Hair follicle dermal papilla cell (primary cell): ENCODE measurements at places on chromosomes 7 and 10. TPM values are rescaled to one million over a fixed set of nuclear protein-coding genes. Genes with fewer than 3 reads are reported as not detected.

The OR13A1 gene
- not detected in 2 replicates for total RNA-seq

The AASS gene
- total RNA-seq, result 24.4 and 27.7 TPM in 2 replicates

The SAMD9L gene
- total RNA-seq, result 26.8 and 39.3 TPM in 2 replicates

The SLC26A3 gene
- not detected in 2 replicates for total RNA-seq

The AKR1C8 gene
- total RNA-seq, result not detected in 2 replicates

The SLC18A3 gene
- not detected in 2 replicates for total RNA-seq

The NXPH1 gene
- total RNA-seq, result not detected in 2 replicates

The OR2A12 gene
- total RNA-seq, result not detected in 2 replicates

The BMPER gene
- 93.3 and 132 TPM in 2 replicates for total RNA-seq

The VWA2 gene
- 0.16 TPM in 1 of 2 replicates, not detected in the other for total RNA-seq

The MLXIPL gene
- not detected in 2 replicates for total RNA-seq

The FAM25C gene
- total RNA-seq, result not detected in 2 replicates

The CDK14 gene
- total RNA-seq, result 35.3 and 45.1 TPM in 2 replicates

The EGR2 gene
- total RNA-seq, result 0.61 and 1.1 TPM in 2 replicates

The ERVW-1 gene
- total RNA-seq, result not detected in 2 replicates

The STYXL1 gene
- total RNA-seq, result 28.2 and 37.0 TPM in 2 replicates

The FRMPD2 gene
- not detected in 2 replicates for total RNA-seq

The CADPS2 gene
- total RNA-seq, result 15.3 and 24.5 TPM in 2 replicates

The ANXA8L1 gene
- 0.81 TPM in 1 of 2 replicates, not detected in the other for total RNA-seq

The TMEM229A gene
- total RNA-seq, result not detected in 2 replicates

The FAM24B gene
- total RNA-seq, result 1.9 and 4.1 TPM in 2 replicates

The MUC12 gene
- total RNA-seq, result under 0.01 TPM in 1 of 2 replicates, not detected in the other
